HTR-8/SVneo (cell line): ENCODE measurements at places on chromosomes 6 and 20.

DNA sequence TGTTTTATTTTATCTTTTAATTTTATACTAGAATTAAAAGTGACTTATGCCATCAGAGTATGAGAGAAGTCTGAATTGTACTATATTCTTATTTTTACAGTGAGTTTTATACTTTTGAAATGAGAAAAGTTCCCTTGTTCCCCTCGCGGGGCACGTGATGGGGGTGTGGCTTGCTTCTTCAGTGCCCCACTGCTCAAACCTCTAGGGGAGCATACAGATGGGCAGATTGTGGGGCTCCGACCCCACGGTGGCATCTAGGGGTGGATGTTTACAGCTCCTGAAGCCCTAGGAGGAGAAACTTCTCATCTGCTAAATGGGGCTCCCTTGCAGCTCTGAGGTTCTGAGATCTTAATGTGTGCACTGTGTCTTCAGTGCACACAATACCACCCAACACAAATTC lies 11.9 kb upstream of the MAS1L start:
- no peak for DNase-seq

DNA sequence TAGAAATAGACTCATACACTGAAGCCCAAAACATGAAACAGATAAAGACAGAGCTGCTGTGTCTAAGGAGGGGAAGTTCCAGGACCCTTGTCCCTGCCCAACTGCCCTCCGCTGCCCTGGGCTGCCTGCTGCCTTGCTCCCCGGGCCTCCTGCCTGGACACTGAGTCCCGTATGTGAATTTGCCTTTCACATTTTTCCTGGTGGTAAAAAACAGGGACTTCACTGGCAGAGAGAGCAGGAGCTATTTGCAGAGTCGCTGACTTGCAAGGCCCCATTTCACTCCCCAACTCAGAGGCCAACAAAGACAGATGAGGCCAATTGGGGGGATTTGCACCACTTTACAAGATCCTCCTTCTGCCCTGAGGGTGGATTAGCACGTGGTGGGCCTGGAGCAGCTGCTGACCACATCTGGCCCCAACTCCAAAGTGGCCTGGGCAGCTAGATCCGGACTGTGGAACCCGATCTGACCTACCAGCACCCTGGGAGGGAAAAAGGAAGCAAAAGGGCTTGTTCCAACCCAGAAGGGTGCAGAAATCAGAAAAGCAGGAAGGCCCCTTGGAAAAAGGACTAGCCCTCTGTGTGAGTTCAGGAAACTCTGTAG lies 61.4 kb downstream of the NOL4L start:
- DNase-seq: no peak

DNA sequence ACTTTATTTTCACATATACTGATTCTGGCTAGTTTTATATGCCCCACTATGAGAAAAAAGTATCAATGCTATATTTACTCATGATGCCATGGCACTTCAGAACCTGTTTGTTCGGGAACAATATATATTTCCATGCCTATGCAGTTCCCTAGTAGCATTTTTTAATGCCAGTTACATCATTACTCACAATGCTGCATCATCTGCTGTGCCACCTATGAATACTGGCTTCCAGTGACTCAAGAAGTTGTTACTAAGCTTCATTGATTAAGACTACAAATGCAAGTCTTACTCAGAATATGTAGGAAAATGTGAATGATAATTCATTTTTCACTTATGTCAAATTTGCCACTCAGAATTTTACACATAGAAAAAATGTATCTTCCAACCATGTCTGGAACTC lies 97.9 kb downstream of the MAFB start:
- DNase-seq: no peak

- no peak for DNase-seq
These were observed 11.6 kb downstream of the BACH2 start for GRCh38 chr6:90285042-90285481.

DNA sequence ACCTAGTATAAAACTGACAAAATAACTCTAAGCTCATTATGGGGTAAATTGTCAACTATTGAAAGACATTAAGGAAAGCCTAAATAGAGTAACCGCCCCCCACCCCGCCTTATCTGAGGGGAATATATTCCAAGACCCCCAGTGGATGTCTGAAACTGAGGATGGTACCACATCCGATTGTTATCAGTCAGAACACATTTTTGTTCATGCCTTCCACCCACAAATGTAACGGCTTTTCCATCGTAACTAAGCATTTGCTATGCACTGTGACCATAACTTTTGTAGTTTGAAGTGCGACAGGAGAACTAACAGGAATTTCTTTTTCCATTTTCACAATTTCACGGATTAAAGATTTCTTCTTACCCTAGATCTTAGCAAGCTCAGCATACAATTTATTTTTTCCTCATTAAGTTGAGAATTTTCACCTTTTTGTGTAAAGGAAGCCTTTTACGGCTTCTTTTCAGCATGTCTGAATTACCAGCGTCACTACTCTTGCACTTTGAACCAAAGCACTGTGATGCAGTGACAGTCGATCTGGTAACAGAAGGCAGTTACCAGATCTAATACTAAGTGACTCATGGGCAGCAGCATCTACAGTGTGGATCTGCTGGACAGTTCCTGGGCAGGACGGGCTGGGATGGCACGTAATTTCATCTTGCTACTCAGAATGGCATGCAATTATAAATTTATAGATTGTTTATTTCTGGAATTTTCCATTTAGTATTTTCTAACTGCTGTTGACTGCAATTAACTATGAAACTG lies 11.8 kb downstream of the CFAP61 start:
- DNase-seq: no peak

DNA sequence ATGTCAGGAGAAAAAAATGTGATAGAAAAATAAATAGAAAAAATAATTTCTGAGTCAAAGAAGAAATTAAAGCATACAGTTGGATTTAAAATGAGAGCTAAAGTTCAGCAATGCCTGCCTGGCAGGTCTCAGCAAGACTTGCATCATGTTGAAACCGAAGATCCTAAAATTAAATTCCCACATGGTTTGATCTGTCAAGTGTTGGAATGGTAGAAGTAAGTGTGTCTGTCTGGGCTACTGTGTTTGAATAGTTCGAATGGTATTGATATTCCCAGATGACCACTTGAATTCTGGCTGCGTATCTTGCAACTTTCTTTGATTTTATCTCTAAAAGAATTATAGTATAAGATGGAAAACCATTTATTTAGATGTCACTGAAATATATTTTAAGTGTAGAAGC lies 1349.6 kb downstream of the EPHA7 start:
- no peak for DNase-seq

- no peak for DNase-seq
These were observed 143.1 kb downstream of the CD164 start for GRCh38 chr6:109239160-109239559.

GRCh38 chr20:49479785-49480184 lies 2.7 kb downstream of the KCNB1 start:
- DNase-seq: no peak

DNA sequence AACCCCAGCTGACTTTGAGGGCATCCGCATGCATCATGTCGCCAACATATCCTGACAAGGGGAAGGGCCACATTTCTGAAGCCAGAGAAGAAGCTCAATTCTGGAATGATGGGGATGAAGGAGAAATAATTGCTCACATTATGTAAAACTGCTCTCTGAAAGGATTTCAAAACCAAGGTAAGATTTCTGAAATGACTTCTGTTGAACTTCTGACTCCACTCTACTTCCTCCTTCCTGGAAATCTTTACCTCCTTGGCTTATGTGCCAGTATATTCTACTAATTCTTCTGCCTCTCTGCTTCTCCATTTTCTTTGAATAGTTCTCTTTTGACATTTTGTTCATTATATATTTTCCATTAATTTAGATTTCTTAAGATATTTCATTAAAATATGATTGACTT lies 31.9 kb downstream of the HLA-DPB1 start:
- no peak for DNase-seq

DNA sequence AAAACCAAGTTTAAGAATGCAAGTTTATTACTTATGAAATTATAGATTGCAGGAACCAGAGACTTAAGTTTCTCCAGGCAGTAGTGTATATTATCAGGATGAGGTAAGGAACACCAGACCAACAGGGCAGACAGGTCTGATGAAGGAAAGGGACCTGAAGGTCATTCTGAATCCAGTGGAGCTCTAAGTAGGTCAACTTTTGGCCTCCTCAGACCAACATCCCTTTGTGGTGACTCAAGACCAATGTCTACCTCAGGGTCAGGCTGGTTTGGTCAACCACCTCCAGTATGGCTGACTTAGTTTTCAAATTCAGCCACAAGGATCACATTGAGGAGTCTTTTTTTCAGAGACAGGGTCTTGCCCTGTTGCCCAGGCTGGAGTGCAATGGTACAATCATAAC lies 38.7 kb upstream of the TFAP2A start:
- no peak for DNase-seq

GRCh38 chr6:154606457-154606856 lies 96.0 kb upstream of the CNKSR3 start:
- no peak for DNase-seq

DNA sequence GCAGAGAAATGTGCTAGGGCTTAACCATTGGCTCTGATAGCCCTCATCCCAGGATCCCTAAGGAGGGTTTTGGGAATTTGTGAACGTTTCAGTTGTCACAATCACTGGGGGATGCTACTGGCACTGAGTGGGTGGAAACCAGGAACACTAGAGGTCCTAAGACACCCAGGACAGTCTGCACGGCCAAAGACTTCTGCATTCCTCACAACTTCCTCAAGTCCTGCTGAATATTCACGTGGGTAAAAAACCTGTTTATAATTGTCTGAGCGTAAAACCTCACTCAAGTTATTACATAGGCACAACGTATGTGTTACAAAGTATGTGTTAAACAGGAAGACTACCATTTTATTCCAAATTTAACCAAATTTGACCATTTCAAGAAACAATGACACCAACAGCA lies 52.4 kb downstream of the GMDS start:
- DNase-seq: no peak

GRCh38 chr6:158358450-158359077 lies 46.3 kb downstream of the TULP4 start:
- no peak for DNase-seq

GRCh38 chr6:52641388-52641787 lies 29.5 kb upstream of the TMEM14A start:
- DNase-seq: no peak

DNA sequence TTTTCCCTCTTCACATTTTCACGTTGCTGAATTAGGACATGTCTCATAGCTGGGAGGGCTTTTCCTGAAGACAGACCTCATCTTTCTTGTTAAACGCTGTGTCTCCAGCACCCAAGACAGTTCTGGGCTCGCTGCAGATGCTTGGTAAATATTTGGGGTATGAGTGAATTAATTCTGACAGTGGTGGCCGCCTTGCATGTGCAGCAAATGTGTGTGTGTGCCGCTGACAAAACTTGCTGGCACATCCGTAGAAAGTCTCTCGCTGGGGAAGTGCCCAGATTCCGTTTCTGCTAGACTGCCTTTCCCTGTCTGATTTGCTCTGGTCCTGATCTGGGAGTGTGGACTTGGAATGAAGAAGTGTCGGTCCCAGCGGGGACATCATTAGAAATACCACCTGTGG lies 48.2 kb upstream of the ZNFX1 start:
- DNase-seq: no peak

DNA sequence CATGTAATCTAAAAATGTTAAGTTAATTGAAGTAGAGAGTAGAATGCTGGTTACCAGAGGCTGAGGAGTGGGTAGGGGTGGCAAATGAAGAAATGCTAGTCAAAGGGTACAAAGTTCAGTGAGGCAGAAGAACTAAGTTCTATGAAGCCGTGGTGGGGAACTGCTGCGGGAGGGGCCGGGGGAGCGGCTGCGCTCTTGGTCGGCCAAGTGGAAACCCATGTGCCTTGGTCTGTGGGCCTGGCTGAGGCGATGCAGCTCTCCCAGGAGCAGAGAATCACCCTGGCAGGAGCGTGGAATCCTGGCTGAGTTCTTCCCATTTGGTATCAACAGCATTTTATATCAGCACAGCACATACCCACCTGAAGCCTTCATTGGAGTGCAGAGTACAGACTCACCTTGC lies 22.3 kb downstream of the TTLL2 start:
- DNase-seq: no peak

DNA sequence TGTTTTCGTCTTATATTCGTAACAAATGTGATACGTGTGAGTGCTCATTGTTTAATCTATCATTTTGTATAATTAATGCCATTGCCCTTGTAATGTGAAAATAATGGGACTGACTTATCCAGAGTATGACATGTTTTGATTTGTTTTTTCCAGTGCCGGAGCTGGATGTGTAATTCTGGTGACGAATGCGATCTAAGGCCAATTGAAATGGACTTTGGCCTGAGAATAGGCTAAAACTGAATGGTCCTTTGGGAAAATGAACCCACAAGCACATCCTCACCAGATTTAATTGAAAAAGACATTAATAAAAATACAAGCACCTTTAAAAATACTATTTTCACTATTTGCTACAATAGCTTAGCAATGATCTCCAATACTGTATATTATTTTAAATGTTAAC lies 6.7 kb upstream of the TAAR5 start:
- DNase-seq: no peak

- DNase-seq: no peak
These were observed 7.3 kb downstream of the KCNK5 start for GRCh38 chr6:39221779-39222641.

DNA sequence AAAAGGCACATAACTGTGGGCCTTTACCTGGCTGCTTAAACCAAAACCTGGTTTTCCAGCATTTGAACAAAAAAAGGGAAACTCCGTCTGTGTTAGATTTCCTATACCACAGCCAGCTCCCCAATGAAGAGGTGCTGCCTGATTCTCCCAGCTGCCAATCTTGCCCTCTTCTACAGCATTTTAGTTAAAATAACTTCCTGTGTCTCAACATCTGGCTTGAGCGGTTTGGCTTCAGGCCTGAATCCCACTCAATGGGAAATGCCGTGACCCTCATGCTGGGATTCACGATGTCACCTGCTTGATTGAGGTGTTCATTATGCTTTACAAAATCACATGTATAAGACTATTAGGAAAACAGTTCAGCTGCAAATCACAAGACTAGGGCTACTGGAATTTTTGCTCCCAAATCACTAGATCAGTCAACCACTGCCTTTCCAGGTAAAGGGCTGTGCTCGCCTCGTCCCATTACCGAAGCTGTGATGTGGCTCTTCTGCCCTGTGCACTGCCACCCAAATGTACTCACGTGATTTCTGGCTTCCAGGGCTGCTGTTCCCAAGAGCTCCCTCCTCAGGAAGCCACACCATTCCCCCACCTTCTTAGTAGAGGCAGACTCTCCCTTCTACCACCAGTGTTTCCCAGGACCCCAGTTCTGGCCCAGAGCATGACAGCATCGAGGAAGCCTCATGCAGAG lies 94.6 kb downstream of the PSMG4 start:
- DNase-seq: no peak
